Stimulated activated CD4-positive, alpha-beta T cell treated with anti-CD3 and anti-CD28 coated beads, Interleukin-2, amount 100 ng/mL, for 4 hours (primary cell): ENCODE measurements at places on chromosomes 16 and 17.

DNA sequence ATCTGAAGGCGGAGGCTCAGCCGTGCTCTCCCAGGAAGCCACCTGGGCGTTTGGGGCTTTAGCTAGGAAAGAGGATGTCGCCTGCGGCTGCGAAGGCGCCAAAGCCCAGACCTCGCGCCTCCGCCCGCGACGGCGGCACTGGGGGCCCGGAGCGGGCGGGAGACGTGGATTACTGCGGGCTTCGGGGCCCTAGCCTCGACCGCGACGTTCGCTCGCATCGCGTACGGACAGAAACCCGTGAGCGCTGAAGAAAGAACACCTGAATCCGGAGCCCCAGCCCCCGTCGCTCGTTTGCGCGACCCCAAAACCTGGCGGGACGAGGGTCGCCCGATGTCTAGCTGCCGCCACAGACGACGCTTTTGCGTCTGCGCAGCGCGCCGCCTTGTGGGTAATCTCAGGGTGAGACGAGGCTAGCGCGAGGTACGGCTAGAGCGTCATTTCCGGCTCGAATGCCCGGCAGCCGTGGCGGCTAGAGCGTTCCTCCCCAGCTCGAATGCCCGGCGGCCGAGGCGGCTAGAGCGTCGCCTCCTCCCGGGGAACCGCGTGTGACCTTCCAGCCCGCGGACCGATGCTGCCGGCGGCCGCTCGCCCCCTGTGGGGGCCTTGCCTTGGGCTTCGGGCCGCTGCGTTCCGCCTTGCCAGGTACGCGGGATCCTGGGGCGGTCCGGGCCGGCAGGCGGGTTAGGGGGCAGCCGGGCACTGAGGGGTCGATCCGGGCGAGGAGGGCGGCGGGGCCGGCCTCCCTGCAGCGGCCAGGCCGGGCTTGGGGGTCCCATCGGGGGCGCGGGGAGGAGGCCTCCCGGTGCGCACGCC is at the start of gene MRPL12:
TSS of gene MRPL12 (plus strand) at position 434 of the 813 bp plus-strand sequence. CDS start at position 569, 135 bp downstream.
- DNase-seq: peak; percentile 82

GRCh38 chr16:89748921-89749320 is 27.6 kb downstream of the ZNF276 start:
- no peak for DNase-seq

DNA sequence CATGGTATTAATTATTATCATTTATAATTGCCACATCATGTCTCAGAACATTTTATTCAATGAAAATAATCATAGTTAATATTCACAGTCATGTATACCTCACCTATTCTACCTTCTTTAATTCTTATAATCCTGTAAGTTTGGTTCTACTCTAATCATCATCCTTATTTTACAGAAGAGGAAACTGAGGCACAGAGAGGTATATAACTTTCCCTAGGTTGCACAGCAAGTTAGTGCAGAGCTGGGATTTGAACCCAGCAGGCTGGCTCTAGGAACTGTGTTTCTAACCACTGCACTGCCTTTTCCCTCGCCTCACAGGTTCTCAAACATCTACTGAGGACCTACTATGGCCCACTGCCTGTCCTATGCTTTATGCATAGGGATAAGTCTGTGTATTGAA is 32.7 kb downstream of the WSB1 start:
- DNase-seq: no peak

- no peak for DNase-seq
Measured at GRCh38 chr16:62903961-62904502, 867.8 kb upstream of the CDH8 start.

DNA sequence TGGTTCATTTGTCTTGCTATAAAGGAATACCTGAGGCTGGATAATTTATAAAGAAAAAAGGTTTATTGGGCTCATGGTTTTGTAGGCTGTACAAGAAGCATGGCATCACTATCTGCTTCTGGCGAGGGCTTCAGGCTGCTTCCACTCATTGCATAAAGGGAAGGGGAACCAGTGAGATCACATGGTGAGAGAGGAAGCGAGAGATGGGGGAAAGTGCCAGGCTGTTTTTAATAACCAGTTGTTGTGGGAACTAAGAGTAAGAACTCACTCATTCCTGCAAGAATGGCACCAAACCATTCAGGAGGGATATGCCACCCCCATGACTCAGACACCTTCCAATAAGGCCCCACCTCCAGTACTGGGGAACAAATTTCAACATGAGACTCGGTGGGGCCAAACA is 24.3 kb downstream of the SPECC1 start:
- no peak for DNase-seq

- DNase-seq: no peak
Measured at GRCh38 chr17:48139944-48140343, 32.4 kb downstream of the SNX11 start.

DNA sequence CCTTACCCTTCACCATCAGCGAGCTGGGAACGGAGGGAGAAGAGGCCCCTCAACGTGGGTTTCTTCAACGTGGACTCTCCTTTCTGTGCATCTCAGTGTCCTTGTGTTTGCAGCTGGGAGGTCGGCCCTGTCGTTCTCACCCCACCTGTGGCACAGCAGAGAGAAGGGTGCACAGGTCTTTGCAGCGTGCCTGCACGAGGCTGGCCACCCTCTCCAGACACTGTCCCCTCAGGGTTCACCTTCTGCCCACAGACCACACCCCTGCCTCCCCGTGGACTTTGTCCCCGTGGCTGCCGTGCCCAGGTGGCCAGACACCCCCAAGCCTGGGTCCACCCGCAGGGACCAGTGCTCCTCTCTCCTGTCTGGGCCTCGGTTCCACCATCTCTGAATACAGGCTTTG is 7.3 kb upstream of the WDR45B start:
- DNase-seq: no peak

DNA sequence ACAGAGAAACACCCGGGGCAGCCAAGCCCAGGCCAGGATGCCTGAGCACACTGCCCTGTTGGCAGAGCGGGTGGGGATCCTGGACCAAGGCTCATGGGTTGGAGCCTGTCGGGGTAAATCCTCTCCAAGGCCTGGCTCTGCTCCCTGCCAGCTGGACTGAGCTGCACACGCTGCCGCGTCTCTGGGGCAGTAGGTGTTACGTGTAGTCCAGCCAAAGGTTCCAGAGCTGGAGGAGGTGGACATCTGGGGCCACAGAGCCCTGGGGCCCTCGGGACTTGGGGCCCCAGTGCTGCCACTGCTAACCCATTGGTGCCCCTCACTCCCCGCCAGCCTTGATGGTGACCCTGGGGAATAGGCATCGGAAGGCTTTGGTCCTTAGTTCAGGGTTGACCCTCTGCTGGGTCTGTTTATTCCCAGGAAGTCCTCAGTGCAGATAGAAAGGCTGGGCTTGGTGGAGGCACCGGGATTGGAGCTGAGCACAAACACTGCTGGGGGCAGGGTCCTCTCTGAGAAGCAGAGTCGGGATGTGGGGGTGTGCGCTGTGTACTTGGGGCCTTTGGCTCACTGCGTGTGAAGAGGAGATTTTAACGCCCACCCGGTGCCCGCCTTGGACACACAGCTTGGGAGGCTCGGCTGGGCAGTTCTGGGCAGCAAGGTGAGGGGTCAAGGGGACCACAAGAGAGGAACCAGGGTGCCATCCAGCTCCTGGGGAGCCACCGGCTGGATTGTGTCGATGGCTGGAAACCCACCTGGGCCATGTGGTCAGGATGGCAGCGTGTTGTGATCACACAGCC is 16.3 kb upstream of the CBX4 start:
- DNase-seq: no peak

DNA sequence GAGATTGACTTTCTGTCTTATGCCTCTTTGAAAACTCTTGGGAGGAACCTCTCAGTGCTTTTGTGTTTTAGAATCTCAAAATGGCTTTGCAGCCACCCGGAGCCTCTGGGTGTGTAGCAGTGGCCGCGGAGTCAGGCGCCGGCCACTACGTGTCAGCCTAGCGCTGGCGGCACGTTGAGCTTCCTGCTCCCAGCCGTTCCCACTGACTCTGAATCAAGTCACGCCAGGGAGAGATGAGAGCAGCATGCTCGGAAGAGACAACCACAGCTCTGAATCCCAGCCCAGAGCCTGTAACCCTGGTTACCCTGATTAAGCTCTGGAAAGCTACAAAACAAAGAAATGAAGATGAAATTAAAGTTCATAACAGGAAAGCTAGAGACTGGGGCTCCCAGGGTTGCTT is 97.4 kb upstream of the CACNG5 start:
- DNase-seq: no peak

- DNase-seq: no peak
Measured at GRCh38 chr17:38451030-38451839, 23.0 kb downstream of the ARHGAP23 start.

DNA sequence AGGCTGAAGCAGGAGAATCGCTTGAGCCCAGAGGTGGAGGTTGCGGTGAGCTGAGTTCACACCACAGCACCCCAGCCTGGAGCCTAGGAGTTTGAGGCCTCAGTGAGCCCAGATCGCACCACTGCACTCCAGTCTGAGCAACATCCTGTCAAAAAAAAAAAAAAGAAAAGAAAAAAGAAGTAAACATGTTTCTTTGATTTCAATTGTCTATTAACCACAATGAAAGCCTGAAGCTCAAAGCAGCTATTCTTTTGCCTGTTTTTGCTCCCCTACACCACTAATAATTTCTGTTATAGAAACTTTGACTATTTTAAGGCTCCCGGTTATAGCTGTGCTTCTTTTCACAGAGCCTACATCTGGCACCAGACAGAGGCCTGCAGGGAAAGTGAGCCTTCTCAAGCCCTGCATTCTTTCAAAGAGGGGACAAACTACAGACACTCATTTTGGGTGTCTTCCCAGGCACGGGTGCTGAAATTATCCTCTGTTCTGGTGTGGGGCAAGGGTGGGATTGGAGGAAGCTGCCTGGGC is 14.2 kb upstream of the SLC52A1 start:
- DNase-seq: peak; percentile 37

- no peak for DNase-seq
Measured at GRCh38 chr16:84565669-84566495, 52.0 kb downstream of the COTL1 start.

DNA sequence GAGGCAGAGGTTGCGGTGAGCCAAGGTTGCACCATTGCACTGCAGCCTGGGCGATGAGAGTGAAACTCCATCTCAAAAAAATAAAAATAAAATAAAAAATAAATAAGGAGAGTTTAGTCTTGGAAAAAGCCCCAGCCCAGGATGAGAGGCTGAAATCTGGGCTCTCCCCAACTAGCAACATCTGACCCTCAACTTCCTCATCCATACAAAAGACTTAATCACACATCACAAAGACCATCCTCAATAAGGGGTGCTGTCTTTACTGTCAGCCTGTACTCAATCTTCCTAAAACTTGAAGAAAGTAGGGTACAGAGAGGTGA is 11.4 kb upstream of the SLC4A1 start:
- DNase-seq: no peak

DNA sequence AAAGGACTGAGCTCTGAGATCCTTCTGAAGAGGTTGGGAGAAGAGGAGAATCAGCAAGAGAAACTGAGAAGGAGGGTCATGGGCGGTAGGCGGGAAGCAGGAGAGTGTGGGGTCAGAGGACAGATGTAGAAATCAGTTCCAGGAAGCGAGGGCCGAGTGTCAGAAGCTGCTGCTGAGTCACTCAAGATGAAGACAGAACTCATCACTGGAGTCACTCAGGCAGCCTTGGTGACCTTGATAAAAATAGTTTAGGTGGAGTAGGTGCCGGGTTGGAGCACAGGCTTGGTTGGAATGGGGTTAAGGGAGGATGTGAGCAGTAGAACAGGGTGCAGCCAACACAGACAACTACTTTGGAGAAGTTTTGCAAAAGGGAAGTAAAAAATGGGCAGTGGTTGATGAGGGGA is 6.1 kb upstream of the ITGAM start:
- DNase-seq: peak; percentile 24

- DNase-seq: no peak
Measured at GRCh38 chr16:61993108-61993507, 43.1 kb downstream of the CDH8 start.

GRCh38 chr17:77345260-77345910 is 204.6 kb downstream of the SEC14L1 start:
- DNase-seq: no peak

GRCh38 chr17:10728331-10728892 is 1.4 kb downstream of the TMEM220 start:
- DNase-seq: no peak

DNA sequence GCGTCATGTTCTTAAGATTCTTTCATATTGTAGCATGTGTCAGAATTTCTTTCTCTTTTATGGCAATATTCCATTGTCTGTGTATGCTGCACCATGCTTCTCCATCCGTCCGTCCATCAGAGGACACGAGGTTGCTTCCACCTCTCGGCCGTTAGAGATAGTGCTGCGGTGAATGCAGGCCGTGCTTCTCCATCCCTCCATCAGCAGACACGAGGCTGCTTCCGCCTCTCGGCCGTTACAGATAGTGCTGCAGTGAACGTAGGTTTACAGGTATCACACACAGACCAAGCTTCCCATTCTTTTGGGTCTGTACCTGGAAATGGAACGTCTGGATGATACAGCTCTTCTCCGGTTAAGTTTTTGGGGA is 113.5 kb downstream of the CMIP start:
- no peak for DNase-seq

DNA sequence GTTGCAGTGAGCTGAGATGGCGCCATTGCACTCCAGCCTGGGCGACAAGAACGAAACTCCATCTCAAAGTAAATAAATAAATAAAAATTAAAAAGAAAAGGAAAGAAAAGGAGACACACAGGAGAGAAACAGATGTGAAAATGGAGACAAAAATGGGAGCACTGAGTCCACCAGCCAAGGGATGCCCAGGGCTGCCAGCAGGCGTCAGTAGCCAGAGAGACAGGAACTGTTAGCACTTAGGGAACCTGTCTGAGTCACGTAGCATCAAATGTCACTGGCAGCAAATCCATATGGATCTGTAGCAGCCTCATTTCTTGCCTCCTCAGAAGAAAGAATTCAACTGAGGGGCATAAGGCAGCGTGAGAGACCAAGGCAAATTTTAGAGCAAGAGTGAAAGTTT is 79.7 kb downstream of the CYLD start:
- DNase-seq: no peak

DNA sequence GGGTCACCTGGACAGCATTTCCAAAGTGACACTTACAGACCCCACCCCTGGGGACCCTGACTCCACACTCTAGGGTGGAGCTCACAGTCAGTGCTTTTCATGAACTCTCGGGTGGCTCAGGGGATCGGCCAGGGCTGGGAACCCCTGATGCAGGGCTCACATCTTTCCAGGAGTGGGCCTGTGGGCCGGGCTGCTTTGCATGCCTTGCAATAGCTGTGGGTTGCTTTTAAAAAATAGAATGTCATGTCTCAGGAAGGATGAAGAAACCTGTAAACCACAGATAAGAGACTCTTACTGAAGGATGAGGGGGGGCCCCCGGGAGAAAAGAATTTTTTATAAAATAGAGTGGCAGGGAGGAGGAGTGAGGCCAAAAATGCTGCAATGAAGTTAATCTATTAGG is 40.2 kb downstream of the RBFOX3 start:
- no peak for DNase-seq

DNA sequence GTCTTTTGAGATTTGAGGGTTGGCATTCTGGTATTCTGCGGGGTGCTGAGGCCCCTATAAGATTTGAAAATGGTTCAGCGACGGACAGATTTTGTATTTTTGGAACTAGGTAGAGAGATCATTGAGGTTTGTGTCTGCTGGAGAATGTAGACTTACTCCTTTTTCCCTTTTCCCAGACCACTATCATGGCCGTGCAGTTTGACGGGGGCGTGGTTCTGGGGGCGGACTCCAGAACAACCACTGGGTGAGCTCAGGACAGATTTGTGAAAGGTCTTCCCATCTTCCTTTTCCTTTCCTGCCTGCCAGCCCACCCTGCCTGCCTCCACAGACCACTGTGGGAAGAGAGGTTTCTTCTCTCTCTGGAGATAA is 572 bp downstream of the PSMB6 start:
- DNase-seq: no peak

- no peak for DNase-seq
Measured at GRCh38 chr16:85162478-85163277, 50.4 kb upstream of the CIBAR2 start.
